ENCODE measurements at places on chromosomes 4 and X. TPM values are rescaled to one million over a fixed set of nuclear protein-coding genes. Genes with fewer than 3 reads are reported as not detected.

GRCh38 chrX:15435836-15436619, 51.8 kb upstream of the VEGFD start:
- DNase-seq: no peak

- no peak for DNase-seq
Observed at GRCh38 chrX:129648514-129649267, 6.1 kb downstream of the APLN start.

GRCh38 chr4:42398171-42398870, 1.0 kb downstream of the SHISA3 start:
- DNase-seq: no peak

- DNase-seq: no peak
Observed at GRCh38 chr4:46979283-46979682, 14.1 kb downstream of the GABRA4 start.

DNA sequence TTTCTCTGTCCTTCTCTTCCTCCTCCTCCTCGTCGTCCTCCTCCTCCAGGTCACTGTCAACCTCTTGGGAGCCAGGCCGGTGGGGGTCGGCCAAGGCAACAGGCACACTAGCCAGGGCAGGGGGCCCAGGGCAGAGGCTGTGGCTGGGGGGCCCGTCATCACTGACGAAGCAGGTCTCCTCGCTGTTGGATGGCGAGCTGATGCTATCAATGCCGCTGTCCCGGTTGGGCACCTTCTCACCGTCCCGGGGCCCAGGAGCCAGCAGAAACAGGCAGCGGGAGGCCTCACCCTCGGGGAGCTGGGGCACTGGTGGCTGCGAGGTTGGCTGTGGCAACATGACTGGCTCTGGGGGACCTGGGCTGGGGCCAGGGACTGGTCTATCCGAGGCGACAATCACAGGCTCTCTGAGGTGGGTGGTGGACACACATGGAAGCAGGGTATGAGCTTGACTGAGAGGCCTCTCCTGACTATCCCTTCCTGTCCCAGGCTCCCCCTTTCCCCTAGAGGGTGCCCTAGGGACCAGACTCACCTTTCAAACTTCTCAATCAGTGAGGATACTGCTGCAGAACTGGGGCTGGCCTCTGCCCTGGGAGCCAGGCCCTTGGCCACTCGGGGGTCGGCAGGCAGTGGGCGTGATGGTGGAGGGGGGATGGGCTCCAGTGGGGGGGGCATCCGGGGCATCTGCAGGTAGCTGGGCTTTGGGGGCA, 25.8 kb downstream of the FGD1 start:
- no peak for DNase-seq

DNA sequence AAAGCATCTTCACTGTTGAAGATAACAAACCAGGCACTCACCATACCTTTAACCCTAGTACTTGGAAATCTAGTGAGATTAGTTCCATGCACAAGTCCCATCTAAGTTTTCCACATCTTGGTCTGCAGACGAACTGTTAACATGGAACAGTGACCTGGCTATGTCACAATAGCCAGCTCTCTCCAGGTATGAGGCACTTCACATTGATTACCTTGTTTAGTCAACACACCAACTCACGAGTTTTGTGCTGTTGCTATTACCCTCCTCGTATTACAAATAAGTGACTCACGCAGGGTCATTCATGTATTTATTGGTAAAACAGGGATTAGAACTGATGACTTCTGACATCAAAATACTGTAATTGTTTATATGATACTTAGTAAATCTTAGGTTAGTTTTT, 36.4 kb upstream of the FRAS1 start:
- no peak for DNase-seq

The LANCL3 gene
- 0.63 TPM for total RNA-seq

The PROM1 gene
- total RNA-seq: 30.5 TPM

The DRD5 gene
- 0.11 TPM for total RNA-seq

The GPR119 gene
- not detected for total RNA-seq

The CT45A8 gene
- total RNA-seq: not detected

The PITX2 gene
- total RNA-seq: 30.4 TPM

The SPIN2A gene
- 2.6 TPM for total RNA-seq

Data from urinary bladder (tissue), 4 donors.